ENCODE measurements at places on chromosomes 3 and 15.

DNA sequence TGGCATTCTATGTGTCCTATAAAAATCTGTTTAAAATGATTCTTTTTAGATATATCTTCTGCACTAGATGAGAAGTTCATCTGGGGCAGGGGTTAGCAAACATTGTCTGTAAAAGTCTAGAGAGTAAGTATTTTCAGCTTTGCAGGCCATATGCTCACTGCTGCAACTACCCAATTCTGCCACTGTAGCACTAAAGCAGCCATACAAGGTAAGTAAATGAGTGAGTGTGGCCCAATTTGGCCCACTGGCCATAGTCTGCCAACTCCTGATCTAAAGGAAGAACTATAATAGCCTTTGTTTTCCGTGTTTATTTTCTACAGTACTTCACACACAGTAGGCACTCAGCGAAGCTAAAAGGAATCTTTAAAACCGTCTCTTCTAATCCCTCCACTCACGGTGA, 42.3 kb downstream of the DLG1 start:
- no peak for DNase-seq

- DNase-seq, result no peak
Observed at GRCh38 chr3:127185962-127186674, 6.8 kb upstream of the PRR23E start.

DNA sequence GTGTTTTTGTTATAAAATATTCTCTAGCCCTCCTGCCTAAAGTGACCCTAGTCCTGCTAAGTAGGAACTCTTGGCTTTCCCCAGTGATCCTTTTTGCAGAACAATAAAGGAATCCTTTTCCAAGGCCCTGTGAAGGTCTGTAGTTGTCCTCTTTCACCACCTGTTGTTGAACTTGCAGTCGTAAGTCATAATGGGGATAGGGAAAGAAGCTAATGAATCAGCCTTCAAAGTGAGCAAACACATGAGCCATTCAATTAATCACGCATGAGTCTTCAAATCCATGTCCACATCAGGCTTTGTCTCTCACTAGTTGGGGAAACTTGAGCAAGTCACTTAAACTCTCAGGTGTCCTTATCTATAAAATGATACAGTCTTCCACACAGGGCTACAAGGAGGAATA, 27.6 kb downstream of the ZNF860 start:
- no peak for DNase-seq

GRCh38 chr15:70528270-70528706, 235.1 kb downstream of the UACA start:
- no peak for DNase-seq

DNA sequence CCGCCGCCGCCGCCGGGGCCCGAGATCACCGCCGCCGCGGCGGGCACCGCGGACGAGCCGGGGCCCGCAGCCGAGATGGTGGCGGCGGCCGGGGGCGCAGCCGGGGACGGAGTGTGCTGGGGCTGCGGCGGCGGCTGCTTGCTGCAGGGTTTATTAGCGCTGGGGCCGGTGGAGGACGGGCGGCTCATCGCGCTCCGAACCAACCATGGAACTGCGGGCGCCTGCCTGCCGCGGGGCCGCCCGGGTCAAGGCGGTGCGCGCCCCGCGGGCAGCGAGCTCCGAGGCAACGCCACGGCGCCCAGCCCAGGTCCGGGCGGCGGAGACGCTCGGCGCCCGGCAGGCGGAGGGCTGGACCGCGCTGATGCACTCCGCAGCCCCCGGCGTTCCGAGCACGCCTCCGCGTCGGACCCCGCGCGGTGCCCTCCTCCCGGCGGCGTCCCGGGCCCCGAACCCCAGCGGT, 277 bp downstream of the SIAH2 start:
- no peak for DNase-seq

- no peak for DNase-seq
Observed at GRCh38 chr3:52014613-52015012, 18.9 kb upstream of the RPL29 start.

GRCh38 chr3:68876112-68876713, 56.1 kb downstream of the TAFA4 start:
- no peak for DNase-seq

DNA sequence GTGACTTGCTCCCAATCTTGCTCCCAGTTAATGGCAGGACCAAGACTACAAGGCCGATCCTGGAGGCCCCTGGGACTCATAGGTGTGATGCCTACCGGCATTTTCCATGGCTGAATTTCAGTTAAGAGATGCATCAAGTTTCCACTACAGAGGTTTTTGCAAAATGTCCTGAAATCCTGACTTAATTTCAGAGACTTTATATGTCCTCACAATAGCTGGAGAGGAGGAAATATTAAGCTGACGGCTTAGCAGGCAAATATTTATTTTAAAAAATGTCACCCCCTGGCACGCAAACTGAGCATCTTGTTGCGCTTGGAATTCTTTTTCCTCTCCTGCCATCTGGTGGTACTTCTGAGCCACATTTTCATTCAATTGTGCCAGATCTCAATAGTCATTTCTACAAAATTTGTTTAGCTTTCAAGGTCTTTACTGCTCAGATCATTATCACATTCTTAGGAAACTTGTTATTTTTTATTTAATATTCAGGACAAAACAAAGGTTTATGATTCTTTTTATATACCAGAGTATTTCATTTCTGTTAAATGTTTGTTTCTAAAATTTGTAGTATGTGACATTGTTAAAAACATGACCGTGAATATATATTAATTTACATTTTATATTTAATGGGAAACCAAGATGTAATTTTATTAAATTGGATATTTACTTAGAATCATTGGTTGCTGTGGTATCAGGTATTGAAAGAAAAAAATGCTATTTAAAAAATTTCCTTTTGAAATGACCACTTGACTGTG, 189.2 kb upstream of the THRB start:
- DNase-seq, result no peak

DNA sequence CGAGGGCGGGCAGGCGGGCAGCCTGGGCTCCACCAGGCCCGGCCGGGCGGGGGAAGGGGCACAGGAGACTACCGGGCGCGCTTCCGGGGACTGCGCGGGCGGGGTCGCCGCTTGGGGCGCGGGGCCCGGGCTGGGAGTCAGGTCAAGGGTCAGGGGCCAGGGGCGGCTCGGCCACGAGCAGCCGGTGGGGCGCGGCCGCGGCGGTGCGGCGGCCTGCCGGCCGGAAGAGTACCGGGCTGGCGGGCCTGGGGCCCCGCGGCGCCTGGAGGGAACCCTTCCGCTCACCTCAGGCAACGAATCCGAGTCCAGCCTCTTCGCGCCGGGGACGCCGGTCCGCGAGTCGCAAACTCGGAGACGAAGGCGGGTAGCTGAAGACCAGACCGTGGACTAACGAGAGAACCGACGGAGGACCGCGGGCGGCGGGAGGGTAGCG, 225 bp downstream of the RHOA start:
- DNase-seq, result no peak

DNA sequence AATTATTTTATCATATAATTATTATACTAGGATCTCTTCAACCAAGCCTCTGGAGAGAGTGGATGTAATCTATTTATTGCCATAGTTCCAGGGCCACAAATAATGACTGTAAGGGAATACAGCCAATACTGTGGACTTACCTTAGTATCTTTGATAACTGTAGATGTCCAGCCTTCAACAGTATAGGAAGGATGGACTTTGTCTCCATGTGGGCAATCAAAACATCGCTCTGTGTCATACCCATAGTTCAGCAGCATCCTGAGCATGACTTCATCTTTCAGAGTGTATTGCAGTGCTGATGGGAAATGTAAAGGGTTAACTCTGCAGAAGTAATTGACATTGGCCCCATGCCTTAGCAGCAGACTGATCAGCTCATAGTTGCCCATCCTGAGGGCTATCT, 14.2 kb downstream of the ASB14 start:
- no peak for DNase-seq

- DNase-seq, result no peak
Observed at GRCh38 chr3:120214176-120214575, 70.8 kb downstream of the GPR156 start.

- no peak for DNase-seq
Observed at GRCh38 chr3:161409069-161409468, 37.8 kb upstream of the SPTSSB start.

DNA sequence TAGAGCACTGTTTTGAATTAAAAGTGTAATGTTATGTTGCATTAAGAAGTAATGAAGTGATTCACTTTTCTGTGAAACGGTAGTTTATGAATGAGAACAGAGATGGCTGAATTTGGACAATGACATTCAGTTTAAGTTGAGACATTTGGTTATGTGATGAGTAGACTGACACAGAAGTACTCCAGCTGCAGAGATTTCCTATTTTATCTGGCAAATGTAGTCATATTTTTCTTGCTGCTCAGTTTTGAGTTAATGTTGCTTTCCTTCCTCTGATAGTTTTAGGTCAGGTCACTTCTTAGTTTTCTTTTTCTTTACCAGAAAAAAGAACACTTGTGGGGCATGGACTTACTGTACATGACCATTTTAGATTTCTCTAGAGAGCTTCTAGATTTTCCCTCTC, 51.2 kb downstream of the ASB7 start:
- no peak for DNase-seq

DNA sequence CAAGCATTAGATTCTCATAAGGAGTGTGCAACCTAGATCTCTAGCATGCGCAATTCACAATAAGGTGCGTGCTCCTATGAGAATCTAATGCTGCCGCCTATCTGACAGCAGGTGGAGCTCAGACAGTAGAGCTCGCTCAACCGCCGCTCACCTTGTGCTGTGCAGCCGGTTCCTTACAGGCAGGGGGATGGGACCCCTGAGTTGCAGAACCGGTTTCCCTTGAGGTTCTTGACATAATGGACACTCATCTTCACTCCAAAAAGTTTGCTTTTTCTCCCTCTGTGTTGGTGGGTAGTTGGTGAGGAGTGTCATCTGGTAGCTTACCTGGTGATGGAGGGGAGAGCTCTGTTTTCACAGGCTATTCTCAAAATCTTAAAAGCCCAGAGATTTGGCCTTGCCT, 324.0 kb upstream of the TBL1XR1 start:
- DNase-seq, result no peak

Data from cerebellar nuclear complex (tissue), 1 donor.